ENCODE measurements at places on chromosomes 2 and 18.

DNA sequence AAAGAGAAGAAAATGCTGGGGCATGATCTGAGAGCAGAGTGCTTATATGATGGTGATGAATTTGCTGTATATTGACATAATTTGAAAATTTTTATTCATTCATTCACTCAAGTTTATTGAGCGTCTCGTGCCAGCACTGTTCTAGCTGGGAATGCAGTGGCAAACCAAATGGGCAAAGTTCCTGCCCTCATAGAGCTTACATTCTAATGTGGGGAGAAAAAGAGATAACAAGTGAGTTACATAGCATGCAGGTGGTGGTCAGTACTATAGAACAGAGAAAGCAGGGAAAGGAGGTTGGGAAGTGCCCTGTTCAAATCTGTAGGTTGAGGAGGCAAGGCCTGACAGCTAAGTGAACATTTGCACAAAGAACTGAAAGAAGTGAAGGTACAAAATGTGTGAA is 4.3 kb downstream of the CEP192 start:
- DNase-seq: no peak

DNA sequence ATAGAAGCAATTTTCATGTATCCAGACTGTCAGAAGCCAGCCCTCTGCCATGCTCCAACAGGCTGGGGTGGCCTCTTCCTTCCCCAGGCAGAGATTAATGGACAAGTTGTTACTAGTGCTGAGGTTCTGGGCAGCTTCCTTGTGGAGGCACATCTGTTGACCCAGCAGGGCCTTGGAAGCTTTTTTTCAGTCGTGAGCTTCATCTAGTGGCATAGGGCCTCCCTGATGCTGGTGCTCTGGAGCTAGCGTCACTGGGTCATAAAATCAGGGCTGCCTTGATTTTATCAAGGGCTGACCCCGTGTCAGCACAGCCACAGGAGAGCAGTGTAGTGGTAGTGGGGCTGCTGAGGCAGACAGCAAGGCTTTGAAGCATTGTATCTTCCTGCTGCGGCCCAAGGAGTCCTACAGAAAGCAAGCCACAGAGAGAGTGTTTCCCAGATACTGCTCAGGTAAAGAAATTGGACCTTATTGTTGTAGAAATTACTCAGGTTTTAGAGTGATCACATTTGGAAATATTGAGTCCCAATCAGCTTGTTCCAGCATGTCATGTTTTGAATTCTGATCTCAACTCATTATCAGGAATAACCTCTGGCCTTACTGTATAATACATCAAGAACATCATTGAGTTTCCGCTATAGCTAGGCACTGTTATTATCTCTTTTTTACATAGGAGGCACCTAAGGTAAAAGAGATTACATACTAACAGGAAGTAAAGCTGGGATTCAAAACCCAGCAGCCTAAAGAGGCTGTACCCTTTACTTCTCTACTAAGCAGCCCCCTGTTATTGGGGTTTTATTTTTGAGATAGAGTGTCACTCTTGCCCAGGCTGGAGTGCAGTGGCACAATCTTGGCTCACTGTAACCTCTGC is 92.3 kb upstream of the ALPP start:
- DNase-seq: no peak

DNA sequence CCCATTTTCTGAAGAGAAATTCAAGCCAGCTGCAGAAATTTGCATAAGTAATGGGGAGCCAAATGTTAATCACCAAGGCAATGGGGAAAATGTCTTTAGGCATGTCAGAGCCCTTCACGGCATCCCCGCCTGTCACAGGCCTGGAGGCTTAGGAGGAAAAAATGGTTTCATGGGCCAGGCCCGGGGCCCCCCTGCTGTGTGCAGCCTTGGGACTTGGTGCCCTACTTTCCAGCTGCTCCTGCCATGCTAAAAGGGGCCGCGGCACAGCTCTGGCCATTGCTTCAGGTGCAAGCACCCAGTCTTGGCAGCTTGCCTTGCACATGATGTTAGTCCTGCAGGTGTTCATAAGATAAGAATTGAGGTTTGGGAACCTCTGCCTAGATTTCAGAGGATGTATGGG is 1235.7 kb downstream of the DPP10 start:
- no peak for DNase-seq

GRCh38 chr18:40380686-40381439 is 1574.2 kb upstream of the PIK3C3 start:
- no peak for DNase-seq

GRCh38 chr2:83561592-83561991 is 897.5 kb downstream of the SUCLG1 start:
- DNase-seq: no peak

DNA sequence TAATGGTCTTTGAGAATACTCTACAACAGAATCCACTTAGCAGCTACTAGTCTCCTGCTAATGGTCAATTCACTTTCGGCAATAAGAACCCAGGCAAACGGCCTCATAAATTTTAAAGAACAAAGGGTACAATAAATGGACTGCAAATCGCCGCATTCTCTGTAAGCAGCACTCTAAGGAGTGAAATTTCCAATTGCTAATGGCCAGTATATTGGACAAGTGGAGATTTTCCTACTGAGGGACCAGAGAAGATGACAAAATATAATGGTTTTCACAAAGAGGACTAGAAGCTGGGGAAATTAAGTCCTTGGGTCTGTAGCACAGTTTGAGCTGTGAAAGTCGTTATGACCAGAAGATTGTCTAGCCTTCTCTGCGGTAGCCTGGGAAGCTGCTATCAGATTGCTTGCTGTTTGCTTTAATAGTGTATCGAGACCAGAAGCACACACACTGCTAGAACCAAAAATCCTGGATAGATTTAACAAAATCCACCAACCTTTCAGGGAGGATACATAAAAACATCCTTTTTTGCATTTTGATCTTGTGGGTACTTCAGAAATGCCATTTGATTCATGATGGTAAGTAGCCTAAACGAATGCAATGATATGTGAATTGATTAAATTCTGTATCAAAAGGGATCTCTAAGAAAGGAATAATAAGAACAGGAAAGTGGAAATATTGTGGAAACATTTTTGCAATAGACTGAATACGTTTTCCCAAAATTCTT is 53.6 kb upstream of the ATP8B1 start:
- DNase-seq: no peak

DNA sequence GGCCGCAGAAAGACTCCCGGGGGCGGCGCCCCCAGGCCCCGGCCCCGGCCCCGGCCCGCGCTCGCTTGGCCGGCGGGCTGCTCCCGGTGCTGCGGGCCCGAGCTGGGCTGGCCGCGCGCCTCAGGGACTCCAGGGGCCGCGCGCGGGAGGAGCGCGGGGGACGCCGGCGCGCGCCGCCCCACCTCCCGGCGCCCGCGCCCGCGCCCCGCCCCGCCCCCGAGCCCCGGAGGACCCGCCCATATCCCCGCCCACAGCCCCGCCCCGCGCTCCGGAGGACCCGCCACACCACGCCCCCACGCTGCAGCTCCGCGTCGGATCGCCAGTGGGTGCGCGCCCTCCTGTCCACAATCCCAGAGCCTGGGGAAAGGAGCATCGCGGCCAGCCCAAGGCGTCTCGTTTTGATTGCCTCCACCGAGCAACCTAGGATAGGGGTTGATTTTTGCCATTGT is at the start of gene PARD6G:
Gene PARD6G (minus strand): TSS at position 122 of the 449 bp plus-strand sequence. CDS start 166 bp downstream, outside the sequence.
- peak; percentile 4 for DNase-seq

DNA sequence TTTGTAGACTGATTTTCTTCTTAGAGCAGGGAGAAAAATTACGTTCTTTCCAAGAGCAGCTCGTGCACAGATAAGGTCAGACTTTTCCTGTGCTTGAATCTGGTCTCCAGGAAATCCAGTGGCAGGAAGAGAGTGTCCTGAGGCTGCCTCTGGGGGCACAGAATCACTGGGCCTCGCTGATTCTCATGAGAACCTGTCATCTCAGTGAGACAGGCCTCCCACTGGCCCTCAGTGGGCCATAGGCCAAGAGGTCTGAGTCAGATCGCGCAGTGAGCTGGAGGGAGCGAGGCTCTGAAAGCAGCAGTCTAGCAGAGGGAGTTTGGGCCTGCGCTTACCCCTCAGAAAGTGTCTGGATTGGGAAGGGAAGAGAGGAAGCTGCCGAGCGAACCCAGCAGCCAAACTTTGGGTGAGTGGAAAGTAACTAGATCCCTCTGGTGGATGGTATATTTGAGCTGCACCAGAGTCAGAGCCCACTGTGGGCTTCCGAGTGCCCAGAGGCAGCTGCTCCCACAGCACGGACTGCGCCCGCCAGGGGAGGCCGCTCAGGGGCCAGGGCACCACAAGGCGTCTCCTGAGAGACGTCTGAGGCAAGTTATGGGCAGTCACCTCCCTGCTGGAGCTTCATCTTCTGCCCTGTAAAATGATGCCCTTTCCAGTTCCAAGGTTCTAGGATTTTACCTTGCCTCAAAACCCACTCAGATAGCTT is 8.2 kb downstream of the GDF7 start:
- DNase-seq: no peak

DNA sequence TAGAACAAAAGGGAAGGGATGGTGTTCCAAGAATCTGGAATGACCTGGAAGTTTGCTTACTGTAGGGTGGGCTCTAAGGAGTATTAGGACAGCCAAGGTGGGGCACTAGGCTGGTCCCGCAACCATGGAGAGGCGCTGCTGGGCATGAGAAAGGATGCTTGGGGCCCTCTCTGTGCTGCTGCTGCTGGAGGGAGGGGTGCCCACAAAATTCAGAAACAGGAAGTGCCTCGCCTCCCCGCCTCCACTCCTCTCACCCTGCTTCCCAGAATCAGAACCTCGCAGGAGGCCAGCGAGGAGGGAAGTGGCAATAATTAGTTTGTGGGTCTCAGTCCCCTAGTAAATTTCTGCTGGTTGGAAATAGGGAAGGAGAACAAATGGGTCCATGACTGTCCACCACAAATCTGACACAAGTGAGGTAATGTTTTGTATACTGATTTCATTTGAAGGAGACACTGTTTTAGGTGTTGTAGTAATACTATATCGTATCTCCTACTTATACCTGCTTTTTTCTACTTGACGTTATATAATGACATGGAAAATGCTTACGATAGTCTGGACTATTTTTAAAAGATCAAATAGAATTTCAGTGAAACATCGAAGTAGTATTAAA is 7.9 kb upstream of the PDCL3 start:
- no peak for DNase-seq

DNA sequence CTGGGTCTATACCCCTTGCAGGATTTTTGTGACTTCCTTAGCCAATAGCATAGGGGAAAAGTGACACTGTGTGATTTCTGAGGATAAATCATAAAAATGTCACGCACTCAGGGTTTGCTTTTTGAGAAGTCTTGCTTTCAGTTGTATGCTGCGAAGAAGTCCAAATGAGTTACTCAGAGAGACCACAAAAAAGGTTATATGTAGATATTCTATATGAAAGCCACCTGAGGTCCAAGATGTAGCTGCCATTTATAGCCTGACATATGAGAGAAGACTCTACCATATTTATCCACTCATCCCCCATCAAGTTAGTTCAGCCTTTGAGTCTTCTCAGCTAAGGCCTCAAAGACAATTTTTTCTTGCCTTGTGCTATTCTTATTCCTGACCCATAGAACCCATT is 488.3 kb upstream of the MAP2 start:
- no peak for DNase-seq

DNA sequence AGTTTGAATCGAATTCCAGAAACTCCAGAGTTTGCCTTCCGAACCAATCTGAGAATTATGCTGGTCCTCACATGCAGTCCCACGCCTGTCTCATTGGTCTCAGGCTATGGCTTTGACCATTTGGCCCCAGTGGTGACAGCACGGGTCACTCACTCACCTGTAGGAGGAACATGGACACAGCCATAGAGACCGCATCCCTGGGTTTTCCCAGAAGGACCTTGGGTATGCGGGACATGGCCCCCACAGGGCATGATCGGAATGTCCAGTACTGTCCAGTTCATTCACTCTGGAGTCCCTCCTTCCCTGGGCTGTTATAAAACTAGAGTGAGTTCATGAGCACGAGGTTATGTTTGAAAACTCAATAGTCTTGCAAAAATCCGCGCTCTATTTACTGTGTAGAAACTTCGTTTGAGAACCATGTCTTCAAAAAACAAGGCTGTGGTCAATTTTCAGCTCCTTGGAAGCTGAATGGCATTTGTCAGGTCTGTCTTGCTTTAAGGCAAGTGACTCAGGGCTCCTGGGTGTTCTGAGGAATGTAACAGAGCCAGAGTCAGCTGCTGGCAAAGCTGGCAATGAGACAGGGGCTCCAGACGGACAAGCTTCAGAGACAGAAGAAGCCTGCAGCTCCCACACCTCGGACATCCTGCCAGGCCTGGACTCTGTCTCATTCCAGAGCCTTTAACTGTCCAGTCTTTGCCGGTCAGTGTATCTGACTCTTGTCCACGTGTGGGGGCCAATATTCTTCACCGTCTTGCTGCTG is 86.7 kb upstream of the TMEM18 start:
- DNase-seq: no peak

GRCh38 chr2:130798472-130799218 is 38.1 kb upstream of the ARHGEF4 start:
- no peak for DNase-seq

GRCh38 chr2:6590442-6590841 is 275.3 kb downstream of the CMPK2 start:
- DNase-seq: no peak

DNA sequence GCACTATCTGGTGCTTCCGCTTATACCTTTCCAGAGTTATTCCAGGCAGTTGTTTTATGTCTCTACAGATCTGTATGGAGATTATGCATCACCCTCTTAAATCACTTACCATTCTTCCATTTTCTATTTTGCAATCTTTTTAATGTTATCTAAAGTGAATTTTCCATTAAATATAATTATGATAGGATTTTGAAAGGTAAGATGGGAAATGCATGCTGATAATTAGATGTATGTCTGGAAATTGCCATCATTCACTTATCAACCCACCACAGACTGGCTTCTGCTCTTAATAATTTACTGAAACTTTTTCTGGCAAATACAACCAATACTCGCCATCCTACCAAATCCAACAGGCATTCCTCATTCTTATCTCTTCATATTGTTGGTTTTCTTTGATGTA is 227.4 kb upstream of the MC4R start:
- DNase-seq: no peak
